ENCODE measurements at places on chromosomes 3 and 15. TPM values are rescaled to one million over a fixed set of nuclear protein-coding genes. Genes with fewer than 3 reads are reported as not detected.

- DNase-seq = no peak
Measured at GRCh38 chr3:113844622-113845222, 6.1 kb downstream of the GRAMD1C start.

GRCh38 chr3:150538324-150539208 is 7.7 kb downstream of the SERP1 start:
- DNase-seq = no peak

- DNase-seq = no peak
Measured at GRCh38 chr3:158569794-158570193, 1.2 kb upstream of the MLF1 start.

- DNase-seq = no peak
Measured at GRCh38 chr15:62771234-62771633, 271.3 kb upstream of the TPM1 start.

- no peak for DNase-seq
Measured at GRCh38 chr3:71217640-71218222, 365.8 kb downstream of the FOXP1 start.

Gene REC114
- total RNA-seq = not detected
